Cortex of kidney (tissue), 1 donor: ENCODE measurements at places on chromosomes 7 and 10.

- DNase-seq = no peak
Observed at GRCh38 chr7:108124820-108125219, 5.3 kb downstream of the LAMB4 start.

DNA sequence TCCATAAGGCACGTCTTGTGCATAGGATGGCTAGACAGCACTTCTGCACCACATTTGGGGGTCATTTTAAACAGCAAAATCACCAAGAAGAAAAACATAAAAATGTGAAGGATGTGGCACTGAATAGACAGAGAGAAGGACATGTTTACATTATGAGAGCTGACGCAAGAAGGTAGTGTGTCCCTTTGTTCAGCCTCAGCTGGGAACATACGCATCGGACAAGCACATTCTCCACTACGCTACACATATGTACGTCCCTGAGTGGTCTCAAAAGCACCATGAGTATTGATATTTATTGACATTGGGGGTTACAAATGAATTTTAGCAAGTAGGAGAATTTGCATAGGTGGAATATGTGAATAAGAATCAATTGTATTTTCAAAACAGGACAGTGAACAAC, 20.2 kb downstream of the DDC start:
- DNase-seq = no peak

DNA sequence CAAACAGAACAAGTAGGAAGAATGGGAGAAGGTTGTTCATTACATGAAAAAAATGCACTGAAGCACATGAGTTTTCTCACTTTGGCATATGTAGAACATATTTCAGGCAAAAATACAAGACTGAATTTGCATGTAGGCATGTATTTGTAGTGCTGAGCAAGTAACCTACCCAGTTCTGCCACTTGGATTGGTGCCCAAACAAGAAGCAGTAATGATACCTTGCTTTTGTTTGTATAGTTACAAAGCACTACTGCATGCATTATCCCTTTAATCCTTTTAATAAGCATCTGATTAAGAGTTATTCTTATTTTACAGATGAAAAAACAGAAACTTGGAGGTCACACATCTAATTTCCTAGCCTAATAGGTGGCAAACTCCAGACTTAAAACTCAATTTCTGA, 23.1 kb upstream of the CTTNBP2 start:
- DNase-seq = no peak

DNA sequence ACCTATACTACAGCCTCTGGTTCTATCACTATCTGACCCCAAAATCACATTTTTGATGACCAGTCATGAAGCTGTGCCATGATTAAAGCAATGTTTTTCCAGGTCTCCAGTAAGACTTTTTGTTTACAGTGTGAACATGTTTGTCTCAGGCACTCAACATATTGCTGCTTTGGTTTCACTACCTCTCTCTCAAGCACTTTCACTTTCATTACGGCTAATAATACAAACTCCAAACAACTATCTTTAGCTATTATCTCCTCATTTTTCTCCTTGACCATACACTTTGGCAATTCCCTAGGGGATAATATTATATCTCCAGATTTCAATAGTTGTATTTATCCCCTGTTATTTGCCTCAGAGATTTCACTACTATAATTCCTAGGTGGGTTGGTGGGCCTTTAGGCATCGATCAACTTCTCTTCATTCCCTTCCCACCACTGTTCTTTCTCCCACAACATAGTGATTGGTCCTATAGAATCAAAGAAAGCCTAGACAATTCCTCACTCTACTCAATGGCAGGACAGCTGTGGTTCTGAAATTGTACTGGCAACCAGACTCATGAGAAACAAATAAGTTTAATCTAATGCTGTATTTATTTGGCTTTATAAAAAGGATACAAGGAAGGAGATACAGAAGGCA, 261.4 kb upstream of the ZWINT start:
- no peak for DNase-seq

GRCh38 chr7:7272294-7272693, 90.0 kb downstream of the C1GALT1 start:
- DNase-seq = no peak

- DNase-seq = no peak
Observed at GRCh38 chr10:86295791-86296190, 70.8 kb downstream of the GRID1 start.

DNA sequence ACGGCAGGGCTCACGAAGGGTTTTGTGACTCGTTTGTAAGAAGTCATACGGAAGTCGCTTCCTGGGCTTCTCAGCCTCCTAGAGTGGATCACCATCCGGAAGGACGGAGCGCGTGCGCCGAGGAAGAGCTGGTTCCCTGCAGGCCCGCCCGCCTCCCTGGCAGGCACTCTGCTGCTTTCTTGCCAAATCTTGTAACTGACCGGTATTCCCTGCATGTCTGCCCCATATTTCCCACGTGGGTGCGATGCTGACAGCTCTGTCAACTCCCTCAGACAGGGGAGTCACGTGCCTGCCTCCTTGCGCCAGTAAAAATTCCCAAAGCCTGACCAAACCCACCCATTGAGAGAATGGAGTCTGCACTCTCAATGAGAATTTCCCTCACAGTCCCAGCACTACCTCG, 12.7 kb downstream of the SHH start:
- DNase-seq = no peak

GRCh38 chr10:100621360-100622205, 85.8 kb downstream of the HIF1AN start:
- no peak for DNase-seq
